ENCODE measurements at places on chromosomes 13 and 19. TPM values are rescaled to one million over a fixed set of nuclear protein-coding genes. Genes with fewer than 3 reads are reported as not detected.

ATG4D gene
- 20.2 TPM for total RNA-seq

CD79A gene
- total RNA-seq, result 0.35 TPM

PRRG2 gene
- not detected for total RNA-seq

IZUMO4 gene
- 0.86 TPM for total RNA-seq

CEACAM3 gene
- not detected for total RNA-seq

BRCA2 gene
- total RNA-seq, result 3.2 TPM

FAM216B gene
- not detected for total RNA-seq

CELF5 gene
- total RNA-seq, result not detected

IL11 gene
- total RNA-seq, result 1.8 TPM

SLC25A41 gene
- total RNA-seq, result not detected

EPS8L1 gene
- total RNA-seq, result 12.1 TPM

IZUMO2 gene
- not detected for total RNA-seq

PLA2G4C gene
- 11.0 TPM for total RNA-seq

NFIX gene
- total RNA-seq, result 49.4 TPM

SBSN gene
- 1.4 TPM for total RNA-seq

CDC42EP5 gene
- 33.2 TPM for total RNA-seq

ZNF490 gene
- 2.3 TPM for total RNA-seq

Data from myometrial cell (primary cell).